NAMALWA (cell line): ENCODE measurements at places on chromosomes 2 and 18.

- DNase-seq: no peak
Observed at GRCh38 chr18:62992877-62993365, 277.6 kb downstream of the PHLPP1 start.

DNA sequence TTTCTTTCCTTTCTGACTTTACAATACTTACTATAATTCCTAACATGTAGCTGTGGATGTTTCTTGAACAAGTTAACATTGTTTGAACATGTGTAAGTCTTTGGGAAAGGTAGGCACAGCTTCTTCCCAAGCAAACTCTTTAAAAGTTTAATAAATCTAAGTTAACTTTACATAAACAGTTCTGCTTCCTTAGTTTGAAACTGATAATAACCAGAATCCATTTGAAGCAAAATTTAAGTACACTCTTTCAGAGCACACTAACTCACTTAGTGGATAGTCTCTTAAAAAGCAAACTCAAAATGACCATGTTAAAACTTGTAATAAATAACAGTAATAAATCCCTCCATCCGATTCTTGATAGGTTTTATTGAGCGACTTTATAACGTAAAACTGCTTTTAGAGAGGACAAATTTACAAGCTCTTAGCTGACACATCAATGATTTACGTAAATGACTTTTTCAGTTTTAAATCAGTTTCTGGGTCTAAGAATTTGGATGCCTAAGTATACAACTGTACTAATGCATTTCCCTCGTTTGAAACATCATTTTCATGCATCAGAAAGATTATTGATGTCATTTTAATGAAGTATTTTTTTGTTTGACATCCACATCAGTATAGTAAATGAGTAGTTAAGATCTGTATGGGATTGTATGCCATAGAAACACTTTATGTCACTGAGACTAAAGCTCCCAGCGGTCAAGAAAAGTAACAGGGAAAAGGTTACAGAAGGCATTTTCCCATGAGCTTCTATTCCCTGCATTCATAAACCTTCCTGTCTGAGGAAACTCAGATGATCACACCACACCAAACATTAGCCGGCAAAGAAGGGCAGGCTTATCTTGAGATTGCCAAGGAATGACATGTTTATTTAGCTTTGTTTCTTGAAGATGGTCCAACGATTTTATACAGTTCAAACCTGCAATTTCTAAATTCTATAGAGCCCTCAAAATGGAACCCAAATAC is 67.5 kb downstream of the PDE1A start:
- no peak for DNase-seq

DNA sequence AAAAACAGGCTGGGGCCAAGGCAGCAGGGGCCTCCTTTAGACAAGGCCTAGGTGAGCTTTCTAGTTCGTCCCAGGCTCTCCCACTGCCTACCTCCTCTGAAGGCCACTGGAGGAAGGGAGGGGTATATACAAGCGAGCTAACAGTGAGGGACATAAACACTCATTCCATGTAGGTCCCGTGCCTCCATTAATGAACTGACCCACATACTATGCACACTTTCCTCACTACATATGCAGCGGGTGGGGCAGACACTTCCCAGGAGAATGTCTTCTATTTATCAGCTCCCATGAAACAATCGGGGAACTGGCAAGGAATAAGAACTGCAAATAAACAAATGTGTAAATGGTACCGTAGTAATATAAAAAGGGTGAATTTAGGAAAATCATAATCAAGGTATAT is 336.5 kb downstream of the NBAS start:
- no peak for DNase-seq

- DNase-seq: no peak
Observed at GRCh38 chr2:26530240-26530540, 52.3 kb upstream of the OTOF start.

DNA sequence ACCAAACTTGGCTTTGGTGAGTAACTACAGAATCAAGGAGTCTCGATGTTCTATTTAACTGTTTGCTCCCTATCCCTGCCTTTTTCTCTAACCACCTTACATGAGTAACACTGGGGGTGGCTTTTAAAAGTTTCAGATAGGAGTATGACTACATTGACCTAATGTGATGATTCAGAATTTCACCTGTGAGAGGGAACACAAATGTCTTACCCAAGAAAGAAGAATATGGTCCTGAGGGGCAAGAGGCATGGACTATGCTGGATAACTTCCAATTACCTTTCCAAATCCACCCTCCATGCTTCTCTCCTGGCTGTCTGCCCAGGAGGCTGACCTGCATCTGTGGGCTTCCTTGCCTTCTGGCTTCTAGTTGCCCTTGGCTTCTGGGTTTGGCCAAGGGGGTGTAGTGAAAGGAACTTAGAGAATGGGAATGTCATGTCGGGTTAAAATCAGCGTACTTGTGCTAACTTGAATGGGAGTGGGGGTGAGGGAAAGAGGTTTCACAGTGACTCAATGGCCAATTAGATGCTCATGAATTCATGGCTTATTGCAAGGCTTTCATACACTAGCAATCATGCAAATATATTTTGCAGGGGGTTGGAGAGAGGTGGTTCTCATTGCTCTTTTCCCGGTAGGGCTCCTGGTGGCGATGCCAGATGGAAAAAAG is 5.3 kb upstream of the IL36G start:
- DNase-seq: no peak
